LHCN-M2 (cell line): ENCODE measurements at places on chromosomes 1 and 21.

DNA sequence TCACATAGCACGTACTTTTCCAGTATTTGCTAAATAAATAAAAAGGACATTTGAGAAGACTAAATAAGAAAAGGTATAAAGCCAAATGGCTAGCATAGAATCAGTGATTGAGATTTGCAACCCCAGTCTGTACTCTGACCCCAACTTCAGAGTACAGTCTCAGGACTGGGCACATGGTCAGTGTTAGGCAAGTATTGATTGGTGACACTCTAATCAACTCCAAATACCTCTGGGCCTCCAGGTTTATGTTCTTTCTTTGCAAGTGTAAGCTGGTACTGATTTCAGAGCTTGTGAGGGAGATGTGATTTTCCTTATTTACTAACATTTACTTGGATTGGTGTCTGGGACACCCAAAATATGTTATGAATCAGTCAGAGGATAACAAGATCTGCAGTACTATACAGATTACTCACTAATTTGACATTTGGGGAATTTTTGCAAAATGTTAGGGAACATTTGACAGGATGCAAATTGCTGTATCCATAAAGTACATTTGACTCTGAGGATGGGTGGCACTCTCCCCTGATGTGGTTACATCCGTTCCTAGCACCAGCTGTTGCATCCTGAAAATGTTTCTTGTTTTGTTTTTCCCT is 34.2 kb downstream of the LMO4 start:
- DNase-seq = peak; percentile 77

- peak; percentile 34 for DNase-seq
Measured at GRCh38 chr1:93177991-93178390, 2.2 kb downstream of the TMED5 start.

DNA sequence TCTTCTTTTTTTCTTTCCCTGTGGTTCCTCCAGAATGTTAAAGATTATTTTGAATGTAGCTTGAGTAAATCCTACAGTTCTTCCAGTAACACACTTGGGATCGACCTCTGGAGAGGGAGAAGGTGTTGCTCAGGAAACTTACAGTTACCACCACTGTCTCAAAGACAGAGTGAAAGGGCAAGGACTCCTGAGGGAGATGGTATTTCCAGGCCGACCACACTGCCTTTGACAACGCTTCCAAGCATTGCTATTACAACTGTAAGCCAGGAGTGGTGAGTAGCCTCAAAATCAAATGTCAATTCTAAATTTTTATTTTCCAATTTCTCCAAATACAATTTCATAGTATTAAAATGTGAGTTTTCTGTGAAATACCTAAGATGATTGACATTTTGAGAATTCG is 125.9 kb downstream of the PDE4B start:
- DNase-seq = no peak

DNA sequence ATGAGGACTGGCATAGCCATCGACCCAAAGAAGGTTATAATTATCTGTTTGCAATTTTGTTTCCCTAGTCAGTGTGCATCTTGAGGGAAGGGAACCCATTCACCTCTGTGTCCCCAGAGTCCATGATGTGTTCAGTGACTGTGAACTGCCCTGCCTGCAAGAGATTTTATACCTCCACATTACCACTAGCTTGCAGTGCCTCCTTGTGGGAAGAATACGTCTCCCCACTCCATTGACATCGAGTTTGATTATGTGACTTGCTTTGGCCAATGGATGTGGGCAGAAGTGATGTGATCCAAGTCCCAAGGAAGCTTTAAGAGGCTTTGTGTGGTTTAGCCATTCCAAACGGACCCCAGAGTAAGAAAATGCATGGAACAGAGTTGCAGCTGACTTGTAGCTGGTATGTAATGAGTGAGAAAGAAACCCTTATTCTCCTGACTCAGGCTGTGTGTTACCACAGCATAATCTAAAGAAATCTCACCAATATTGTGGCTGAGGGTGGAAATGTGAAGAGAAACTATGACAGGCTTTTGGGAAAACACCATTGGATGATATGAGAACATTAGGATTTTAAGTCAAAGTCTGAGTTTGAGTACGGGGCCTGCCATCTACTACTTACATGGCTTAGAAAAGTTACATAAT is 47.8 kb upstream of the NRDC start:
- peak; percentile 78 for DNase-seq

GRCh38 chr1:182786223-182786994 is 3.2 kb upstream of the NPL start:
- DNase-seq = peak; percentile 72

- DNase-seq = peak; percentile 53
Measured at GRCh38 chr1:189606795-189607476, 870.7 kb downstream of the BRINP3 start.

- DNase-seq = no peak
Measured at GRCh38 chr1:55143684-55144083, 71.5 kb downstream of the USP24 start.

GRCh38 chr1:36349839-36350238 is 26.4 kb upstream of the EVA1B start:
- DNase-seq = peak; percentile 17

DNA sequence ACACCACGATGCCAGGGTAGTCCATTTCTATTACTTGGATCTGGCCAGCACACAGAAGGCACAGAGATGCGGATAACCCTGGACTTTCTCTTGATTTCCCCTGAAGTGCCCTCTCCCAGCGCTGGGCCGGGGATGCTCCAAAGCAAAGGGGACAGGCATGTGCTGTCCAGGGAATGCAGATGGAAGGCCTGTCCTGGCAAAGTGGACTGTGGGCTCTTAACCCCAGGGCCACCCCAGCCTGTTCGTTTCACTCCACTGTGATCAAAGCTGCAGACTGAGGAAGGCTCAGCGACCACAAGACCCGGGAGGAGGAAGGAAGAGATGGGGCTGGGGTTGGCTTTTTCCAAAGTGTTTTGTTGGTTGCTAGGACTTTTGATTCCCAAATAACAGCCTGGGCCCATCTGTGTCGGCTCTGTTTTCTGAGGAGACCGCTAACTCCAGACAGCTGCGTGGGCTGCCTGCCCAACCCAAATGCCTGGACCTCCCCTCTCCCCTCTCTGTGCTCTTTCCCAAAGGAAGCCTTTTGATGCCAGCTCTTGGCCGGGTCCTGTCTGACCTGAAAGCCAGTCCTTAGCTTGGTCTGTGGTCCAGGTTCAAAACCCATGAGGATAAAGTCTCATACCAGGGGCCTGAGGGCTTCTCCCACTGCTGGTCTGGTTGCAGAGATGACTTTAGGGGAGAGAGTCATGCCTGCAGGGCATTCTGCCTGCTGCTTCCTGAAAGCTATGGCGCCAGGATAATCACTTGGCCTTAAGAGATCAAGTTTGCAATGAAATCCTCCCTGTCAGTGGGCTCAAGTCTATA is 119.6 kb upstream of the CD34 start:
- peak; percentile 86 for DNase-seq

GRCh38 chr1:172537827-172538391 is 5.0 kb downstream of the SUCO start:
- DNase-seq = peak; percentile 15

- DNase-seq = no peak
Measured at GRCh38 chr21:25199944-25200343, 407.3 kb downstream of the MRPL39 start.

GRCh38 chr1:194802572-194802971 is 1616.2 kb upstream of the B3GALT2 start:
- DNase-seq = no peak

- no peak for DNase-seq
Measured at GRCh38 chr1:167249702-167250101, 29.0 kb downstream of the POU2F1 start.

DNA sequence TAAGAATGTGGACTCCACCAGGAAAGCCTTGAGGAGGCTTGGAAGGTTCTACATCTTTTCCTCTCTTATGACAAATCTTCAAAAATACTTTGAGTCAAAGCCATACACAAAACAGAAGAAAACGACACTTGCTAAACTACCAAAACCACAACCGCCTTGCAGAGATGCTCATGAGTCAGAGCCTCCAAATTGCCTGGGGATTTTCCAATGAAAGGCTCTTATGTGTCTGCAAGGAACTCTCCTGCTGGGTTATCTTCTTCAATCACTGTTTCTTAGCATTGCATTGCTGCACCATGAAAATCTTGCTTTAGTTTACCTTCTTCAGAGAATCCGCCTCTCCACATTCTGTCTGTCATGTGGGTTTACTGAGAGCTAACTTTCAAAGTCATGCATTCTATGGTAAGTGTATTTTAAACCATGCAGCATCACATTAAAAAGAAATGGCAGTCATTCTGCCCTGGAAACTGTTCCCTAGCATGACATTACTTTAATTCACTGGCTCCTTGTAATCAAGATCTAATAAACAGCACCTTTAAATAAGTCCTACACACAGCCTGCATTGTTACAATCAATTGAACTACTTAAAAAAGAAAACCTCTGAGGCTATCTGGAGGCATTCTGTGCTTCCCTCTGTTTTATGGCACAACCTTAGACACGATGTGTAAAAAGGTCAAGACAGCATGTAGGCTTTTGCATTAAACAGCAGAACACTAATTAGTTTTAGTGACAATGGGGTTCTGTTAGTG is 210.0 kb upstream of the FOXD3 start:
- DNase-seq = peak; percentile 83

DNA sequence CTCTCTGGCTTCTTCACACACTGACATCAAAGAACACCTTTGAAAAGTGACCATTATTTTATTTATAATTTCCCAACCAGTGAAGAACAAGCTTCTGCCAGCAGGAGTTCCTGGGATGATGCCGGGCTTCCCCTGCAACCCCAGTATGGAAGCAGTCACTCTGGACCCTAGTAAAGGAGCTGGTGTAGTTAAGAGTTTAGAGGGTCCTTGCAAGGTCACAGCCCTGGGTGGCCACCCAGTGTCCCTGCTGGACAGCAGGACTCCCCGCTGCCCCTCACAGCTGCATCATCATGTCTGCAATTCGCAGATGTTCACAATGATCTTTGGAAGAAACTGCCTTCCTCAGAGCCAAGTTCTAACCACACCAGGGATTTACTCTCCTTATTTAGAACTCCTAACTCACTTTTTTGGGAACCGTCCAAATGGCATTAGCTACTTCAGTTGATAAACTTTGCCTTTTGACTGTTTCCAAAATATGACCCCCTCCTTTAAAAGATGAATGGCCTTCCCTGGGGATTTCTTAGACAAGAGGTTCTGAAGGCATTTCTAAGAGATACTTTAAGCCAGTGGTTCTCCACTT is 90.6 kb downstream of the HIVEP3 start:
- DNase-seq = no peak

GRCh38 chr21:14321042-14321441 is 61.9 kb downstream of the HSPA13 start:
- peak; percentile 18 for DNase-seq

DNA sequence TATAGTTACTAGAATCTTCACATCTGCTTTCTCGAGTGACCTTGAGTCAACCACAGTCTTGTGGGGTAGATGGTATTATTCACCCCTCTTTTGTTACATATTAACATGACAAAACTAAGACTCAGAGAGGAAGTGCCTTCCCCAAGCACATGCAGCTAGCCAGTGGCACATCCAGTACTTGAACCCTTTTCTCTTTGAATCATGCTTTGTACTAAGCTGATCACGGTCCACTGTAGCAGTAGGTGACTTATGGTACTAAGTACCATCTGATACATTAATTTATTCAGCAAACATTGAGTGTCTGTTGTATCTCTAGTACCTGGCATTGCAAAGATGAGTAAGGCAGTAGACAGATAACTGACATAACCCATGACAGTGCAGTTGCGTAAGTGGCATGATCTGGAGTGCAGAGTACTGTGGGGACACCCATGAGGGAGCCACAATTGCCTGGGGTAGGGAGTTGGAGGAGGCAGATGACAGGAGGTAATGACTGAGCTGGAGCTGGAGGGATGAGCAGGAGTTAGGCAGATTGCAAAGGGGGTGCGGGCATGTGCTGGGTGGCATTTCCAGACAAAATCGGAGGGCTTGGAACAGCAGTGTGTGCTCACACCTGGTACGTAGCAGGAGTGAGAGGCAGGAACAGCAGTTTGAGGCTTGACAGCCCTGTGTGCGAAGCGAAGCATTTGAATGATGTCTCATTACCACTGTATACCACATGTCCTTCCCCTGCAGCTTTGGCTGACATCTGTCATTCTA is 29.8 kb downstream of the UCK2 start:
- peak; percentile 93 for DNase-seq

- DNase-seq = no peak
Measured at GRCh38 chr1:46218443-46218842, 15.3 kb downstream of the LURAP1 start.

DNA sequence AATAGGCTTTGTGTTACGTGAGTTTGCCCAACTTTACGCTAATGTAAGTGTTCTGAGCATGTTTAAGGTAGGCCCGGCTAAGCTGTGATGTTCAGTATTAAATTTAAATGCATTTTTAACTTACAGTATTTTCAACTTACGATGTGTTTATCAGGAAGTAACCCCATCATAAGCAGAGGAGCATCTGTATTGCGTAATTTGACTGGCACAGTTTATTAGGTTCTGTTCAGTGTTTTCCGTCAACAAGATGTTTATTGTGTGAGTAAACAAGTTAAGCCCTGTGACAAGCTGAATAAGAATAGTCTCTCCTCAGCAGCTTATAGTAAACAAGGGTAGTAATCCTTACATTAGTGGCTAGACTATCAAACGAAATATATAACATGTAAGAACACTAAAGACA is 27.2 kb upstream of the SHISA4 start:
- no peak for DNase-seq

DNA sequence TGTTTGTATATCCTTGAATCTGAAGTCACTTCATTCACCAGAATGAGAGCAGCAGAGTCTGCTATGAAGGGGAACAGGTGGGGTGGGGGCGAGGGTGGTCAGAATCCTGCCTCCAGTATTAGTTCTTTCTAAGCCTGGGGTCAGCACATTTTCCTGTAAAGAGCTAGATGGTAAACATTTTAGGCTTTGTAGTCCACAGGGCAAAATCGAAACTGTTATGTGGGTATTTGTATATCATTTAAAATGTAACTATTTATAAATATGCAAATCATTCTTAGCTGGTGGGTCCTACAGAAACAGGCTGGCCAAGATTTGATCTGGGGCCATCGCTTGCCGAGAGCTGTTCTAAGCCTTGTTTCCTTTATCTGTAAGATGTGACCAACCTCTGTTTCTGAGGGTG is 96.0 kb downstream of the IGSF21 start:
- no peak for DNase-seq

GRCh38 chr1:212161231-212161781 is 123.9 kb upstream of the PPP2R5A start:
- DNase-seq = peak; percentile 92

- DNase-seq = peak; percentile 52
Measured at GRCh38 chr1:194466706-194467105, 1280.3 kb upstream of the B3GALT2 start.

GRCh38 chr1:64493831-64494230 is 23.9 kb downstream of the CACHD1 start:
- DNase-seq = no peak

GRCh38 chr1:183676586-183677189 is 23.6 kb upstream of the APOBEC4 start:
- DNase-seq = no peak

DNA sequence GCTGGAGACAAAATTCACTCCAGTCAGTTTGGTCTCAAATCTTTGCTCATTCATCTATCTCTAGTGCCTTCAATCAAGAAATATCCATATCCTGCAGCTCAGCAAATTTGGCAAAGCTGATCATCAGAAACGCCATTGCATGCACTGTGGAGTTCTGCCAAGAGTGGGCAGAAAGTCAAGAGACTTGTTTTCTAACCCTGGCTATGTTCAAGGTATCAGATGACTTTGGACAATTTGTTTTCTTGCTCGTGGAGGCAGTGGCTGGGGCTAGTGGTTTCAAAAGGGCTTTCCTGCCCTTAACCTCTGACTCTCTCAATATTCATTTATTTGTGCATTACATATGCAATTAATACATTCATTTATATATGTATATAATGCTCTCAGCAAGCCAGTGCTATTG is 12.8 kb upstream of the LRRC52 start:
- no peak for DNase-seq

- DNase-seq = no peak
Measured at GRCh38 chr1:48047116-48047515, 49.9 kb upstream of the TRABD2B start.
